Lung (tissue), 17 donors: ENCODE measurements at places on chromosomes 6 and 20.
A peak's percentile ranks its signal among the peaks of the same experiment; 100 is the strongest.

- no peak for DNase-seq
- H3K27ac ChIP-seq: no peak overlapping the region
- H3K36me3 ChIP-seq: no peaks in the 10 kb centered on the region
- H3K4me1 ChIP-seq: peaks cover 11% of the 10 kb centered on the region
- H3K27me3 ChIP-seq: peaks cover 10% of the 10 kb centered on the region
- H3K4me3 ChIP-seq: no peak overlapping the region
These were observed 4.5 kb upstream of the GATA5 start for GRCh38 chr20:62480318-62480717.

GRCh38 chr6:36962874-36963273, 8.3 kb downstream of the PI16 start:
- DNase-seq: peak; percentile 77
- H3K4me1 ChIP-seq: peaks cover 9% of the 10 kb centered on the region
- no peaks in the 10 kb centered on the region for H3K27me3 ChIP-seq
- no peak overlapping the region for H3K27ac ChIP-seq
- H3K36me3 ChIP-seq: peaks cover 9% of the 10 kb centered on the region

DNA sequence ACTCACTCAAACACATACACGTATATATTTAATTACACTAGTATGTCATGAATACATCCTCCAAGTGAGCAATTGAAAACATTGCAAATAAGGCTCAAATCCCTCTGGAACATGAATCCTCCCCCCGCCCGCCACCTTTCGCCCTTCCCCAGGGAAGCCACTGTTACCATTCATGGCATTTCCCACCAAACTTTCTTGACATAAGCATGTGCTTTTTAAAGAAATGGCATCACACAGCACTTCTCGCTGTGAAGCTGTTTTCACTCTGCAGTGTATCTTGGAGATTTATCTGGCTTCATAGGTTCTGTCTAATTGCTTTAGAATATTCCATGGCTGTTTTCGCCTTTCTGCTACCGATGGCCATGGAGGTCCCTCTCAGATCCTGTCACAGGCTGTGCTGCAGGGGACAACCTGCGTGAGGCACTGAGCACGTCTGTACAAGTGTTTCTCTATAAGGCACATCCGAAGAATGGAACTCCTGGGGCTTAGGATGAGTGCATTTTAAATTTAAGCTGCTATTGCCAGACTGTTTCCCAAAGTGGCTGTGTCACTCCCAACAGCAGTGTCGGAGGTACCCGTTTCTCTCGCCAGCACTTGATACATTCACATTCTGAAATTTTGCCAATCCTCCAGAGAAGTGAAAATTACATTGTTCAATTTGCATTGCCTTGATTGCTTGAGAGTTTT, 22.2 kb upstream of the PHACTR3 start:
- peaks cover 12% of the 10 kb centered on the region for H3K4me1 ChIP-seq
- H3K4me3 ChIP-seq: no peak overlapping the region
- DNase-seq: no peak
- H3K27ac ChIP-seq: no peak overlapping the region
- no peaks in the 10 kb centered on the region for H3K36me3 ChIP-seq

- no peak overlapping the region for H3K4me3 ChIP-seq
- no peak for DNase-seq
- H3K36me3 ChIP-seq: no peaks in the 10 kb centered on the region
These were observed 455.1 kb upstream of the HSF2 start for GRCh38 chr6:121944354-121944753.

DNA sequence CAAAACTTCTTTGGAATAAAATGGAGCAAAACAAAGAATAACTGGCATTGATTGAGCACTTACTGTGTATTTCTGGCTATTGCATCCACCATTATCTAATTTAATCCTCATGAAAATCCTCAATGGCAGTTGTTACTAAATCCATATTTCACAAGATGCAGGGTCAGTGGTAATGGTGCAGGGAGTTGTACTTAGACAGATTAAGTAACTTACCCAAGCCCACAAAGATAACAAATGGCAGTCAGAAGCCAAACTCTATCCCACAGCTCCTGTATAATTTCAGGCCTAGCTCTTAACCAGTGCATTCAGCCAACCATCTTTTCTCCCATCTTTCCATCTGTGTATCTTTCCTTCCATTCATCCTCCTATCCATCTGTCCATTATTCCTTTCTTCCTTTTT, 29.3 kb upstream of the SSTR4 start:
- no peak overlapping the region for H3K27ac ChIP-seq
- no peak overlapping the region for H3K4me3 ChIP-seq
- DNase-seq: no peak

DNA sequence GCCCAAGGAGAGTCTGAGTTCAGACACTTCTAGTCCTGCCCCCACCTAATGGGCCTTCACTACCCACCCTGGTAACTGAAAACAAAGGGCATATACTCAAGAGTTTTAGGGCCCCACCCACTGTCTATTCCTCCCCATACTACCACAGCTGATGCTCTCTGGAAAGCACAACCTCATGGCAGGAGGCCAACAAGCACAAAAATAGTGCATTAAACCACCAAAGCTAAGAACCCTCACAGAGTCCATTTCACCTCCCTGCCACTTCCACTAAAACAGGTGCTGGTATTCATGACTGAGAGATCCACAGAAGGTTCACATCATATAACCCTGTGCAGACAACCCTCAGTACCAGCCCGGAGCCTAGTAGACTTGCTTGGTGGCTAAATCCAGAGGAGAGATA, 132.1 kb upstream of the ADGRB3 start:
- no peak for DNase-seq
- H3K4me3 ChIP-seq: no peak overlapping the region
- no peaks in the 10 kb centered on the region for H3K27me3 ChIP-seq
- H3K36me3 ChIP-seq: no peaks in the 10 kb centered on the region

DNA sequence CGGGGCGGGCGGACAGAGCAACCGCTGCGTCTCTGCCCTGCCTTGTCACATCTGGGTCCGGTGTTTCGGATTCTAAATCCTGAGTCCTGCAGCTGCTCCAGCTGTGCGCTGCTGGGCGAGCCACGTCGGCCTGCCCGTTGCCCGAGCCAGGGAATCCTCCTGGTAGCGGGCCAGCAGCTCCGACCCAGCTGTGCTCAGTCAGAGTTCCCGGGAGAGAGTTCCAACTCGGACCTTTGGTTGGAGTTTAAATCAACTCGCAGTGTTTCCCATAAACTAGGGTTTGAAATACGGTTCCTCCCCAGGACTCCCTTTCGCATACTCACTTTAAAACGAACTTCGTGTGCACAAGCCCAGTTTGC, 315 bp upstream of the PDE10A start:
- H3K4me3 ChIP-seq: no peak overlapping the region
- H3K36me3 ChIP-seq: no peaks in the 10 kb centered on the region
- peak overlapping the region; percentile 93 for H3K27ac ChIP-seq

GRCh38 chr20:57265336-57265996, 975 bp downstream of the BMP7 start:
- H3K4me3 ChIP-seq: peak overlapping the region; percentile 6
- peaks cover 32% of the 10 kb centered on the region for H3K4me1 ChIP-seq
- H3K27ac ChIP-seq: no peak overlapping the region
- DNase-seq: peak; percentile 38
- H3K36me3 ChIP-seq: no peaks in the 10 kb centered on the region
- H3K27me3 ChIP-seq: peaks cover 2% of the 10 kb centered on the region

GRCh38 chr6:14791526-14791925, 454.3 kb upstream of the JARID2 start:
- no peak overlapping the region for H3K4me3 ChIP-seq
- no peak overlapping the region for H3K27ac ChIP-seq
- no peak for DNase-seq
- no peaks in the 10 kb centered on the region for H3K27me3 ChIP-seq

GRCh38 chr6:41051873-41052272, 1.1 kb upstream of the APOBEC2 start:
- DNase-seq: no peak
- no peaks in the 10 kb centered on the region for H3K4me1 ChIP-seq

DNA sequence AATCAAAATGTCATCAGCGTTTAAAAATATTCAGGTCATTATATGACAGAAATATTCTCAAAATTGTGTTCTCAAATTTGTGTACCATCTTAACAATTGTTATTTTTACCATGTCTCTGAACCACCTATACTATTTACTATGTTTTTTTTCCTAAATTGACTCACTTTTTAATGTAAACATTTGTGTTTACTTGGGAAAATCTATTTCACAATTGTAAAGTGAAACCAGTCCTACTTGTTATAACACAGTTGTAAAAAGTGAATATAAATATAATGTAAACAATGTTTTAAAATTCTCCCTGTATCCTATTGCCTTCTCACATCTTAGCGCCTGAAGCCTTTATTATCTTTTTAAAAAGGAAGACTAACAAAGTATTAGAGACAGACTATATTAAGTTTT, 83.5 kb downstream of the ADGRG6 start:
- H3K27me3 ChIP-seq: no peaks in the 10 kb centered on the region
- H3K4me1 ChIP-seq: no peaks in the 10 kb centered on the region

DNA sequence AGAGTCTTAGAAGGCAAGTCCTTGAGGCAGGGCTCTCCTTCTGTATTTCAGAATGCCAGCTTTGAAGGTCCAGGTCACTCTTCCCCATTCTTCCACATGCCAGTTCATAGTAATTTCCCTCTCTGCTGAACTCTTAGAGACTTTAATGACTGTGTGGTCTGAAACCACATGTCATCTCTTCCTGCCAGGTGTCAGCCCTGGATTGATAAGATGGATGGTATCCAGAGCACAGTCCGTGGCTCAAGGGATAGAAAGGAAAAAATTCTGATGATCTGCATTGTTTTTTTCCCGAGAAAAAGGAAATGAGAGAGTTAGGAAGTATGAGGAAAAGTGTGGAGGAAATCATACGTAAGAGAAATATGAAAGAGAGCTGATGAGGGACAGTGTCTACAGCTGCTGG, 250.9 kb downstream of the TPBG start:
- no peak overlapping the region for H3K27ac ChIP-seq
- DNase-seq: no peak
- no peaks in the 10 kb centered on the region for H3K36me3 ChIP-seq
- no peaks in the 10 kb centered on the region for H3K27me3 ChIP-seq
- no peak overlapping the region for H3K4me3 ChIP-seq
- H3K4me1 ChIP-seq: no peaks in the 10 kb centered on the region

- H3K27me3 ChIP-seq: no peaks in the 10 kb centered on the region
- no peaks in the 10 kb centered on the region for H3K36me3 ChIP-seq
- DNase-seq: peak; percentile 31
These were observed 109.0 kb downstream of the TNFRSF21 start for GRCh38 chr6:47200536-47201334.

GRCh38 chr20:35611482-35611881, 4.1 kb upstream of the SPAG4 start:
- no peak for DNase-seq
- H3K4me1 ChIP-seq: no peaks in the 10 kb centered on the region
- no peaks in the 10 kb centered on the region for H3K27me3 ChIP-seq
- H3K36me3 ChIP-seq: no peaks in the 10 kb centered on the region

DNA sequence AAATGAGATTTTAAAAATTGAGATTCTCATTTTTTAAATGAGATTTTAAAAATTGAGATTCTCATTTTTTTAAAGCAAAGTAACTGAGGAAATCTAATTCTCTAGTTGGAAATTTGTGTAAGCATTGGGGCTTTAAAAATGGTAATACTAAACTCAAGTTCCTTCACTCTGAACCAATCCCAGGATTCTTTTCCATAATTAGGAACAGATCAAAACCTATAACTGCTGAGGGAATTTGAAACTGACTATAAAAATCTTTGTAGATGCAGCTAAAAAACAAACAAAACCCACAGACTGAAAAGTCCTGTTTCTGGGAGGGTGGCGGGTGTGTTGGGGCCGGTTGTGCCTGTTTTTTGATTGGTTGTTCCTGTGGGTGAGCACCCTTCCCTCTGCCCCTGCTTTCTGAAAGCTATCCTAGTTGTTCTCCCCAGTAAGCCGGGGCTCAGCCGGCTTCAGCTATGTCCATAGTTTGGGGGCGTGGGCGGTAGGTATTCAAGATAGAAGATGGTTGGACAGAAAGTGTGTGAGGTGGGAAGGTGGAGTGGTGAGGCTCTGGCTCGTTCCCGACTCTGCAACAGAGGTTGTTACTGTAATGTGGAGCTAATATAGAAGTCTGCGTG, 49.3 kb downstream of the GFRA4 start:
- H3K4me3 ChIP-seq: no peak overlapping the region
- no peak overlapping the region for H3K27ac ChIP-seq
- H3K4me1 ChIP-seq: peaks cover 17% of the 10 kb centered on the region

DNA sequence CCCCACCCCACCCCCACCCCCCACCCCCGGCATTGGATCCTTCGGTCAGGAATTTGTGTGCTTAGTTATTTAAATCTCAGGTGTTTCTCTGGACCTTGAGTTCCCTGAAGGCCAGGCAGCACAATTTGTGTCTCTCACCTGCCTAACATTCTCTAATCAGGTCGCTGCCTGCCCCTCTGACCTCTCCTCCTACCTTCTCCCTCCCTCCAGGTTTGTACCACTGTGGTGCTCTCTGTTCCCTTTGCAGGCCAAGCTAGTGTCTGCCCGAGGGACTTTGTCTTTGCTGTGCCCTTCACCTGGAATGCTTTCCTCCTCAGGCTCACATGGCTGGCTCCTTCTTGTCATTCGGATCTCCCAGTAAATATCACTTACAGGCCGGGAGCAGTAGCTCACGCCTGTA, 131.4 kb upstream of the SLC2A12 start:
- no peaks in the 10 kb centered on the region for H3K27me3 ChIP-seq
- no peaks in the 10 kb centered on the region for H3K4me1 ChIP-seq
- DNase-seq: no peak
- no peaks in the 10 kb centered on the region for H3K36me3 ChIP-seq

DNA sequence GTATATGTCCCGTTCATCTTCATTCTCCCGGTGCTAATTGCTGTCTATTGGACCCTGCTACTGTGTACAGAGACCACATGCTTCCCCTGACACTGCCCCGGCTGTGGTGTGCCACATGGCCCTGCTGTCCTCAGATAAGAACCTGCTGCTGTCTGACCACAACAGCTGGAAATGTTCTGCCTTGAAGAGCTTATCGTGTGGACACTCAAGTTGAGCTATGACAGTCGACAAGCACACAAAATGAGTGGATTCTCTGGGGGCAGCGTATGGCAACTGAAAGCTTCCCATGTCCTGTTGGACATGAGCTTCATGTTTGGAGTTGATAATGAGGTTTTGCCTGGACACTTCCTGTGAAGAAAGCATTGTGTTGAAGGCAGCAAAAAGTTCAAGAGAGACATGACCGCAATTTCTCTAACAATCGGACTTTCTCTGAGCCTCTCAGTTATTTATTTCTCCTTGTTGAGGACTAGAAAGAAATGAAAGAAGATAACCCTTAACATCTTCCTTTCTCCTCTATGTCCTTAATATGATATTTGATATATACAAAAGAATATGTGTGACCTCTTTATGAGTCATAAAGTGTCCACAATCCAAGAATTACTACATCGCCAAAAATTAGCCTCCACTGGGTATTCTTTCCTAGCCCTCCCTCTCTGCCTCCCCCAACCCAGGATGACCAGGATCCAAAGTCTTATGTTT, 187.1 kb upstream of the TCF21 start:
- no peak overlapping the region for H3K27ac ChIP-seq
- peaks cover 6% of the 10 kb centered on the region for H3K4me1 ChIP-seq
- DNase-seq: peak; percentile 50
- H3K27me3 ChIP-seq: no peaks in the 10 kb centered on the region
- no peaks in the 10 kb centered on the region for H3K36me3 ChIP-seq
